ENCODE measurements at places on chromosomes 1 and 21.

DNA sequence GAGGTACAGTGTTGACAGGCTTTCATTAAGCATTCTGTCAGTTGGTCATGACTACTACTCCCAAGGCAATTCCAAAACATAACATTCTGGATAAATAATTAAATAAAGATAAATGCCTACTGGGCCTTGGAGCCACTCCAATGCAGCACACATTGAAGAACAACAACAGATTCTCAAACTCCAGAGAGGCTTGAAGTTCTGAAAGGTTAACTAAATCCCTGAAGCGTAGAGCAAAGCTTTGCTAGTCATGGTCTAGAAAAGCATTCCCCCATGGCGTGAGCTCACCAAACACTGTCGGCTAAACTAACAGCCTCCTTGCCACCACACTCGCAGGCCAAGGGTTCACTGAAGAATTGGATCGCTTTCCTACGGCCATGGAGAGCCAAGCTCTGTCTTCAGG, 268.0 kb downstream of the ATG4C start:
- DNase-seq = no peak

GRCh38 chr1:244074559-244075171, 23.6 kb downstream of the ZBTB18 start:
- DNase-seq = no peak

DNA sequence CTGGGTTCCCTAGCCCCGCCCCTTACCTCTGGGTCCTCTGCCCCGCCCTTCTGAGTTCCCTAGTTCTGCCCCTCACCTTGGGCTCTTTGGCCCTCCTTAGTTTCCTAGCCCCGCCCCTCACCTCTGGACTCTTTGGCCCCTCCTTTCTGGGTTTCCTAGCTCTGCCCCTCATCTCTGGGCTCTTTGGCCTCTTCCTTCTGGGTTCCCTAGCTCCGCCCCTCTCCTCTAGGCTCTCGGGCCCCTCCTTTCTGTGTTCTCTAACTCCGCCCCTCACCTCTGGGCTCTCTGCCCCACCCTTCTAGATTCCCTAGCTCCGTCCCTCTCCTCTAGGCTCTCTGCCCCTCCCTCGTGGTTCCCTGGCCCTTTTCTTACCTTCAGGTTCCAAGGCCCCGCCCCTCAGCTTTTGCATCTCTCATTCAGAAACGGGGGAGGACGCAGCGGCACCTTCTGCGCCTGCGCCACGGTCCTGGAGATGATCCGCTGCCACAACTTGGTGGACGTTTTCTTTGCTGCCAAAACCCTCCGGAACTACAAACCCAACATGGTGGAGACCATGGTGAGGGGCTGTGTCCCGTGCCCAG, 88.5 kb downstream of the PTPRU start:
- no peak for DNase-seq

- no peak for DNase-seq
Observed at GRCh38 chr1:38151399-38151798, 104.8 kb upstream of the POU3F1 start.

GRCh38 chr1:18128298-18128697, 20.7 kb downstream of the IGSF21 start:
- DNase-seq = no peak

DNA sequence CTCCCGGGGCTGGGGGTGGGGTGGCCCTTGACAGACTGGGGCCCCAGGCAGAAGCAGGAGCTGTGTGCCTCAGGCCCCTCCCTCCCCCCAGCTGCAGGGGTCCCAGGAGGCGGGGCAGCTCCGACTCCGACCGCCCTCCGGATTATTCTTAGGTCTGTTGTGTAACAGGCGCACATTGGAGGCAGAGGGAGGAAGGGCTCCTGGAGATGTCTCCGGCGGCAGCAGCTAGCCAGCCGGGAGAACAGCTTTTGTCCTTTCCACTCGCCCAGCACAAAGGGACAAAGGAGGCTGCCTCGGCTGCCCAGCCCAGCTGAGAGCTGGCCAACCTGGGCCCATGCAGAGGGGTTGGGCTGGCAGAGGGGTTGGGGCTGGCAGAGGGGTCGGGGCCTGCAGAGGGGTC, 29.7 kb upstream of the PLCH2 start:
- no peak for DNase-seq

- no peak for DNase-seq
Observed at GRCh38 chr1:174815036-174815435, 184.7 kb upstream of the CACYBP start.

GRCh38 chr21:35156293-35157278, 107.5 kb upstream of the RUNX1 start:
- DNase-seq = no peak

DNA sequence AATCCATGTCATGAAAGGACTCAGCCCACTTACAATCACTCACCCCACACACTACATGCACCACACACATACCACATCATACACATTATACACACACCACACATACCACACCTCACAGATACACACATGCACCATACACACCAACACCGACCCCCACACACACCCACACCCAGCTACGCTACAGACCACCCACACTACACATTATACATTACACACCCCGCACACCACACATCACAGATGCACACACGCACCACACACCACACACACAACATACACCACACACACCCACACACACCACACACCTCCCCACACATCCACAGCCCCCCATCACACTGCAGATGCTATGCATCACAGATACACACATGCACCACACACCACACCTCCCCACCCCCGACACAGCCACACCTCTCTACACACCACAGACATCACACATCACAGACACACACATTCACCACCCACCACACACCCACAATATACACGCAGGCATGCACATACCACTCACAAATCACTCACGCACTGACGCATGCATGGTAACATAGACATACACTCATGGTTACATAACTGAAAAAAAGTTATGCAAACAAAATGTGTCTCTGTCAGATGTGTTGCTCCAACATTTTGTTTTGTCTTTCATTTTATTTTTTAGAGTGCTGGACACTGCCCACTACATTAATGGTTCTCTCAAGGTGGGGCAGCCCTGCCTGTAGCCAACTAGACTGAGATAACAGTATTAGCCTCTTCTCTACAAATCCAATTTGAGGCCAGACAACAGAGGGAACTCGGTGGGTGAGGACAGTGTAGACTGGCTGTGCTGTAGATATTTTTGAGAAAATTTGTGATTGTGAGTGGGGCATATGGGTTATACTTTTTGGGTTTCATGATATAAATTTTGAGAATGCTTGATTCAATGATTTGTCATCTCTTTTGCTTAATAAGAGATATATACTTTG, 15.2 kb upstream of the PGBD2 start:
- no peak for DNase-seq

- no peak for DNase-seq
Observed at GRCh38 chr1:247347477-247348222, 16.0 kb upstream of the ZNF496 start.

DNA sequence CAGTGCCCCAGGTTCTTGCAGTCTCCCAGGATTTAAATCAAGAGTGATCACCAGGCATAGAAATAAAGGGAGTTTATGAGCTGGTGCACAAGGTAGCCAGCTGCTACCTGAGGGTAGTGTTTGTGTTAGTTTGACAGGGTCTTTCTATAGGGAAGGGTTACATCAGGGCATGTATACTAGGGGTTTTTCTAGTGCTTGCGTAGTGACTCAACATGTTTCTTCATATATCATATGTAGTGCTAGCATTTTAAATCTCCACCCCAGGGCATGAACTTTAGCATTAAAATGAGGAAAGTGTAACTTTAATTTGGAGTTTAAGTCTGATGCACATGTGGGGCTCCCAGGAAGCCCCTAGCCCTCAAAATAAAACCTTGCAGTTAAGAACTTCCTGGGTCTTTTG, 86.5 kb upstream of the TNR start:
- no peak for DNase-seq

DNA sequence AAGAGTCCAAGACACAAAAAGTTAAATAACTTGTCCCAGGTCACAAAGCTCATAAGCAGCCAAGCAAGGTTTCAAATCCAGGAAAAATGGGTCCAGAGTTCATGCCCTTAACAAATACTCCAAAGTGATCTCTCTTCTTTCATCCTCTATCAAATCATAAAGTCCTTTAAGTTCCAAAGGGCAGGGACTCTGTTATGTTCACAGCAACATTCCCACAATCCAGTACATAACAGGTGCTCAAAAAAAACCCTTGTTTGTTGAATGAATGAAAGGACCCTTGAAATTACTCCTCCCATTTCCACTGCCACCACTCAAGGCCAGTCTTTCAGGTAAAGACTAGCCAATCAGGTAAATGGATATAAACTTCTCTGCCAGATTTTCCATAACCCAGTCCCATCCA, 2.7 kb downstream of the ABL2 start:
- no peak for DNase-seq

DNA sequence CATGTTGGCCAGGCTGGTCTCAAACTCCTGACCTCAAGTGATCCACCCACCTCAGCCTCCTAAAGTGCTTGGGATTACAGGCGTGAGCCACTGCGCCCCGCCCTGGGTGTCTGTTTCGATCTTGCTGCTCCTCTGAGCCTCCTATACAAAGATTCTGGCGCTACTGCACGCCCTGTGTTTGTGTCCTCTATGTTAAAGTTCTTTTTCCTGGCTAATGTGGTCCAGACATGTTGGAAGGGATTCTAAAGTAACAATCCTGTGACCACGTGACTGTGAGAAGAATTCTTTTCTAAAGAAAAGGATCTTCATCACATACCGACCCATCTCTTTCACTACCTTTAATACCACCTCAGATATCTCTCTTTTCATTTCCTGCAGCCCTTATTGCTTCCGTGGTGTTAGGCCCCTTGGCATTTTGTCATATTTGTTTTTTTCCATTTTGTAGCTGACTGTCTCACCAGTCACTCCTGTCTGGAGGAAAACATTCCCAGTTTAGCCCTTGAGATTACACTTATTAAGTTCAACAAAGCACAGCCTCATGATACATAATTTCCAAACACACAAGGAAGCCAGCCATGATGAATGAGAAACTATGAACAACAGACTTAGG, 27.2 kb upstream of the ENO1 start:
- no peak for DNase-seq

DNA sequence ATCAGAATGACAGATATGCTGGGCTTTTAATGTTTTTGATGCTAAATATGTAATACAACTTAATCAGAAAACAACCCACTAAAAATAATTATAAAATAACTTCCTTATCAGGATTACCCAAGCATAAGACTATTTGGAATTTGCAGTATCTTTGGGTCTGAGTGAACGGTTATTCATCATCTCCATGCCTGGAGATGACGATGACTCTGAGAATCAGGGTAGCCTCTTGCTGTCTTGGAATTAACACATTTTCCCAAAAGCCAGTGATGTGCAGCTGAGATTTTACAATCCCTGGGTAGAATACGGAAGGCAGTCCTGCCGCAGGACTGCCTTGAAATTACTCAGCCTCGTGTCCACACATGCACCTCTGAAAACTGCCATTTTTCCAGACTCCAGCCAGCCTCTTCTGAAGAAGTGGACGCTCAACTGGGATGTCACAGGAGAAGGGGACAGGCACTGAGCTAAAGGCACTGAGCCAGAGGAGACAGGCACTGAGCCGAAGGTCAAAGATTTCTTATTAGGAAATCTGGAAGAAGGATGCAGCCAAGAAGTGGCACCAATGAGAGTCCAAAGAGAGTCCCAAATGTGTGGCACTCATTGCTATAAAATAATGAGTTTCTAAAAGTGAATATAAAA, 85.5 kb downstream of the PGBD5 start:
- DNase-seq = no peak

DNA sequence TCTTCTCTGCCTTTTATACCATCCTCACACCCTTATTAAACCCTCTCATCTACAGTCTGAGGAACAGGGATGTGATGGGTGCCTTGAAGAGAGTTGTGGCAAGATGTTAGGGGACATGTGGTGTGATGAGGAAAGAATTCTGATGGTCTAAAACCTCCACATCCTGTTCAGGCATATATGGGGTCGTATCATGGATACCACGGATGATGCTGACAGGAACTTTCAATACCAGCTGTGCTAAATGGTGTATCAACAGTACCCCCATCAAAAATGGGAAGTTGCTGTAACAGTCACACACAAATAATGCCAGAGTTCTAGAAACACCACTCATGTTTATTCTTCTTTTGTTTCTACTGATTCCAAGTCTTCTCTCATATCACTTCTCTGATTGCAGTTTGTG, 12.9 kb downstream of the OR2T6 start:
- no peak for DNase-seq

GRCh38 chr1:68959461-68960030, 462.7 kb upstream of the DEPDC1 start:
- DNase-seq = no peak

GRCh38 chr1:201009962-201010645, 13.4 kb downstream of the KIF21B start:
- no peak for DNase-seq

- no peak for DNase-seq
Observed at GRCh38 chr21:36964827-36965719, 1.4 kb downstream of the HLCS start.

DNA sequence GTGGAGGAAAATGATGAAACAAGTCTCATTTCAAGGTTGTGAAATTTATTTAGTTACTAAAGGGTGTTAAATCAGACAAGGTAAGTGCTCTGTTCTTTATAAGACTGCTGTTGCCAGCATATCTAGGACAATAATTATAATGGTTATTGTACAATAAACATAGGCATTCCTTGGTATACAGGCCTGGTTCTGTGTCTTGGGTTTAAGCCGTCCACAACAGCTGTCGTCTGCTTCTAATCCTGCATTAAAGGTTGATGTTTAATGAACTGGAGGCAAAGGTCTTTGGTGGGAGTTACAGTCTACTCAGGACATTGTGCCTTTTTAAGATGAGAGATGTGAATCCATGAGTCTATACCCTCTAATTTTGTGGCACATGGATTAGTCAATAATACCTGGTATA, 23.4 kb upstream of the FMO4 start:
- DNase-seq = no peak

GRCh38 chr1:112464501-112464900, 44.3 kb upstream of the WNT2B start:
- DNase-seq = no peak

DNA sequence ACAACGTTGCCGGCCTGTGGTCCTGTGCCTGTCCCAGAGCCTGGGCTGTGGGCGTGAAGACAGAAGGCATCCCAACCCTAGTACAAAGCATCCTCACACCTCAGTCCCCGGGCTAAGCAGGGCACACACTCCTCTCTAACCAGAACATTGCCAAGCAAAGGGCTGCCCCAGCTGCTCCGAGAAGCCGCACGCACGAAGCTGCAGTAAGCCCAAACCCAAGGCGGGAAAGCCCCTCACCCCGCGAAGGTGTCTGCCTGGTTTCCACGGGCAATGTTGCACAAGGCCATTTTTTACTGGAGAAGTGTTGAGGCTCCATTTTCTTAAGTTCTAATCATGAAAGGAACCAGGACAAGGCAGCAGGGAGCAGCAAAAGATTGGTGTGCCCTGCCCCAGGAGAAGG, 519.0 kb downstream of the NPHP4 start:
- DNase-seq = no peak

GRCh38 chr1:59020151-59020997, 236.5 kb upstream of the JUN start:
- no peak for DNase-seq

GRCh38 chr1:156002188-156002911, 18.4 kb downstream of the SSR2 start:
- no peak for DNase-seq

- no peak for DNase-seq
Observed at GRCh38 chr1:41678111-41678878, 193.8 kb upstream of the EDN2 start.

Measured in LNCaP clone FGC (cell line).